ENCODE measurements at places on chromosomes 13 and 19. TPM values are rescaled to one million over a fixed set of nuclear protein-coding genes. Genes with fewer than 3 reads are reported as not detected.

- DNase-seq, result no peak
Observed at GRCh38 chr19:34226036-34226435, 28.3 kb upstream of the GARRE1 start.

DNA sequence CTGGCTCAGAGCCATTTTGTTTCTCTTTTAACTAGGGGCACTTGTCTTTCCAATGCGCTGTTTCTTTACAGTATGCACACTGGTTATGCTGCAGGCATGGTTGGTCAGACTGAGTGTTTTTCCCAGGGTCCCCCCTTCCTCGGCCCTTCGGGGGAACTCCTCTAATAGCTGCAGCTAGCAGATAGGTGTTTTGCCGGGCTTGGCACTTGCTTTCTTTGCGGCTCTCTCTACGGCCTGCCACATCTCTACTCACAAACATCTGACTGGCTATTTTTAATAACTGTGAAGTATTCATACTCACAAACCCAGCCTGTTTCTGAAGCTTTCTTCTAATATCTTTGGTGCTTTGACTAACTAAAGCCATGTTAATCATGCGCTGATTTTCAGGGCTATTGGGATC, 89.4 kb downstream of the SLC25A15 start:
- no peak for DNase-seq

- peak; percentile 82 for DNase-seq
Observed at GRCh38 chr19:35458731-35459391, 10.8 kb downstream of the FFAR2 start.

GRCh38 chr13:50377726-50378270, 362.6 kb downstream of the KCNRG start:
- no peak for DNase-seq

DNA sequence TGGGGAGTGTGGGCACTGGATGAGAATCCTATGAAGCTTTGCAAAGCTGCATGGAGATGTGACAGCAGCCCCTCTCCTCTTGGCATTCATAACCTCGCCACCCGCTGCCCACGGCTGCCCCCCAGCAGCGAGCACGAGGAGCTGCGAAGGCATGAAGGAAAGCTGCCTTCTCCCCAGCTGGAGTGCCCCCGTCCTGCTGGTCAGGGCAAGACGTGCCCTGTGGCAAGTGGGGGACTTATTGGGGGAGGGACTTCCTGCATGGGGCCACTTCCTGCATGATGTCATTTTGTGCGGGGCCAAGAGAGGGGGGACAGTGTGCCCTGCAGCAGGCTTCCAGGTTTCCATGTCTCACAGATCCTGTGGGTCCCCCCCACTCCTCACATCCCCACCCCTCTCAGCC, 85.9 kb downstream of the TSHZ3 start:
- no peak for DNase-seq

- DNase-seq, result peak; percentile 76
Observed at GRCh38 chr13:74040200-74040599, 94.0 kb downstream of the KLF12 start.

GRCh38 chr13:42875475-42876269, 94.3 kb downstream of the FAM216B start:
- DNase-seq, result no peak

DNA sequence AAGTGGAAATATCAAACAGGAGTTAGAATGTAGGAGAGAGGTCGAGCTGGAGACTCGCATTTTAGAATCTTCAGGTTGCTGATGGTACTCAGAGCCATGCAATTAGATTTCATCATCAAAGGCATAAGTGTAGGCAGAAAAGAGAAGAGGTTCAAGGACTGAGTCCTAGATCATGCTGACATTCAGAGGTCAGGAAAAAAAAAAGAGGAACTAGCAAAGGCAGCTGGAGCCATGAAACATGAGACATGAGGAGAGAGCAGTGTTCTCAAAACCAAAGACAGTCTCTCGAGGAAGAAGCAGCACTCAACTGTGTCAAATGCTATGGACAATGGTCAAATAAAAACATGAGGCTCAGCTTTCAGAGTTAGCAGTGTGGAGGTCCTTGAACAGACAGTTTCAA, 12.4 kb upstream of the TPP2 start:
- no peak for DNase-seq

DNA sequence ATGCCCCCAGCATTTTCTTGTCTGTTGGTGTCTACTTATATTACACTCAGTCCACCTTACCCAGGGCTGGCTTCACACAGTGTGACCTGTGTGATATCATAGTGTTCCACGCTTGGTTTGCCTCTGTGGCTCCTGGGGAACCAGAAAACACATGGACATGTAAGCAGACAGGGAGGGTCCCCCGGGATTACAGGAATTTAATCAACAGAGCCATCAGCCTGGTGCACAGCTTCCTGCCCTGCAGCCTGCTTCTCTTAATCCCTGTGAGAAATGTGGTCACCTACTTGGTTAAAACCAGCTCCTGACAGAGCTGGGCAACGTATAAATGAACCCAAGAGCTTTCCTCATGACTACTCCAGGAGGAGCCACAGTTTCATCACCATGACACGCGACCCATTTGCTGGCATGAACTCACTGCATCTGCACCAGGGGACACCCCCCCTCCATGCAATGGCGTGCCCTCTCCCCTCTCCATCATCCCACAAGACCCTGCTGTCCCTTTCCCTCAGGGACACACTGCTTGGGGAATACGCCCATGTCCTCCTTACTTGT, 152.1 kb downstream of the UQCRFS1 start:
- no peak for DNase-seq

CLEC4G gene
- total RNA-seq, result not detected

ZNF490 gene
- 6.3 TPM for total RNA-seq

BCAM gene
- total RNA-seq, result 230 TPM

All from Caco-2 (cell line).